Left hindlimb (tissue), 1 donor: ENCODE measurements at places on chromosomes 6 and 20.

- DNase-seq, result no peak
Measured at GRCh38 chr6:17179530-17180073, 77.8 kb downstream of the STMND1 start.

DNA sequence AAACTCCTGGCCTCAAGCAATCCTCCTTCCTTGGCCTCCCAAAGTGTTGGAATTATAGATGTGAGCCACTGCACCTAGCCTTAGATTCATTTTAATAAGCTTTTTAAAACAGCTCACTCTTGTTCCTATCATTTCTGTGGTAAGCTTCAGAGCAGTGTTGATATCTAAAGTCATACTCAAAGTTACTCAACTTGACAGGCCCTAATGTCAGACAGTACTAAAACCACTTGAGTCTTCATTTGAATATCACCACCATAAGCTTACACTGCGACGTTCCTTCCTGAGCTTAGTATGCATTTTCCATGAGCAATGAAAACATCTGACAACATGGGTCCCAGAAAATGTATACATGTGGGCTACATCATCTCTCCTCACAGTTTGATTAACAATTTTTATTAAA lies 6.0 kb downstream of the FUCA2 start:
- DNase-seq, result no peak

DNA sequence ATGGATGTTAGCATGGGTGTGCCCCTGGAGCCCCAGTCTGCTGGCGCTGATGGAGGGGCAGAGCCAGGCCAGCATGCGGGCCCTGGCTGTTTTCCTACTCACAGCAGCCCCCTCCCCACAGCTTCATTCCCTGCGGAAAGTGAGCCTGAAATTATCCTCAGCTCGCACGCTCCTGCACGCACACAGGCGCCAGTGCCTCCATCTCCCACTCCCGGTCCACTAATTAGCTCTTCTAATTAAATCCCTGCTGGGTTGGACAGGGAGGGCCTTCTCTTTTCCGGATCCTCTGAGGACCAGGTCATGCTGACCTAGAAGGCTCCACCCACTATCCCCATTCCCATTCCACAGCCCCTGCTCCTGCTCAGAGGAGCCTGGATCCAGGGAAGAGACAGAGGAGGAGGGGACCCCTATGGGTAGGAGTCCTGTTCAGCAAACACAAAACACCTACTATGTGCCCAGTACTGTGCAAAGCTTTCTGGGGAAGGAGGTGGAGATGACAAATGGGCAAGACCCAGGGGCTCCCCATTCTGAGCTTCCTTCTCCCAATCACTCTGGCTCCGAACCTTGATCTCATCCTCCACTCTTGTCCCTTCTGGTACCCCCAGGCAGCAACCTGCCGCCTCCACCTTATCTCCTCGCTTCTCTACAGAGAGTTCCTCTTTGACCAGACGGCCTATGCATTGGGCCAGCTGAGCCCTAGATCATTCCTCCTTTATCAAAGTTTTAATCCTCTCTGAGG lies 70.2 kb upstream of the CCDC167 start:
- no peak for DNase-seq

DNA sequence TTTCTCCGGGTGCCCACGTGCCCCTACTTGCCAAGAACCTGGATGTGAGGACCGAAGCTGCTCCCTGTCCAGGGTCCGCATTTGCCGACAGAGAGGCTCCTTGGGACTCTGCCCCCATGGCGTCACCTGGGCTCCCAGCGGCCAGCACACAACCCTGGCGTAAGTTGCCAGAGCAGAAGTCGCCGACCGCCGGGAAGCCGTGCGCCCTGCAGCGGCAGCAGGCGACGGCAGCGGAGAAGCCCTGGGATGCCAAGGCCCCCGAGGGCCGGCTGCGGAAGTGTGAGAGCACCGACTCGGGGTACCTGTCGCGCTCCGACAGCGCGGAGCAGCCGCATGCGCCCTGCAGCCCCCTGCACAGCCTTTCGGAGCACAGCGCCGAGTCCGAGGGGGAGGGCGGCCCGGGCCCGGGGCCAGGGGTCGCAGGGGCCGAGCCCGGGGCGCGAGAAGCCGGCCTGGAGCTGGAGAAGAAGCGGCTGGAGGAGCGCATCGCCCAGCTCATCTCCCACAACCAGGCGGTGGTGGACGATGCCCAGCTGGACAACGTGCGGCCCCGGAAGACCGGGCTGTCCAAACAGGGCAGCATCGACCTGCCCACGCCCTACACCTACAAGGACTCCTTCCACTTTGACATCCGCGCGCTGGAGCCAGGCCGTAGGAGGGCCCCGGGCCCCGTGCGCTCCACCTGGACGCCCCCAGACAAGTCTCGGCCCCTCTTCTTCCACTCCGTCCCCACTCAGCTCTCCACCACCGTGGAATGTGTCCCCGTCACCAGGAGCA lies 28.3 kb downstream of the ZNF831 start:
- DNase-seq, result no peak

- DNase-seq, result no peak
Measured at GRCh38 chr6:45942953-45943352, 72.7 kb downstream of the CLIC5 start.

DNA sequence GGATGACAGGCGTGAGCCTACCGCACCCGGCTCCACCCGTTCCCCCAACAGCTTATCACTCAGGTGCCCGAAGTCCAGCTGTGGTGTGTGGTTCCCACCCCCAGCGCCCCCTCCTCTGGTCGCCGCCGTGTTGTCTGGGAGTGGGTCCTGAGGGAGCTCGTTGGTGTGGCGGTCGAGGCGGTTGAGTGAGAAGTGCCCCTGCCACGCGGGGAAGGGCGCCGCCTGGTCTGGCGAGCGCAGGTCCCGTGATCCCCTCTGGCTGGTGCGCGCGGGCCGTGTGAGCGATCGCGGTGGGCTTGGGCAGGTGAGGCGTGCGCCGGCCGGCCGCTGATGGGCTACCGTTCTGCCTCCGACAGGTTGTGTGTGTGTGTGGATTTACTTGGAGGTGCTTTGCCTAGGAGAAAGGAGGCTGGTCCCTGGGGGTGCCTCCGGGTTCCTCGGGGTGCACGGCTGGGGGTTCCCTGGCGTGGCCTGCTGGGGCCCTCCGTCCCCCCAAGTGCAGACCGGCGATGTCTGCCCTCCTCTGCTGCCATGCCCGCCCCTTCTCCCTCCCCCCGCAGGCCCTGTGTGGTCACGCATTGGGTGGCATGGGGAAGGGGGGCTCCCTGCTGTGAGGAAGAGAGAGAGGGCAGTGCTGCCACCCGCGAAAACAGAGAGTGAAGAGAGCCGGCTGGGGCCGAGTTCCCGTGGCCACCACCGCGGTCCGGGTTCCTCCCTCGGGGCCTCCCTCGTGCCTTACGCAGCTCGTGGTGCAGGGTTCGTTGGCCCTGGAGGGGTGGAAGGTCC lies 336.0 kb upstream of the DEFB115 start:
- DNase-seq, result no peak

DNA sequence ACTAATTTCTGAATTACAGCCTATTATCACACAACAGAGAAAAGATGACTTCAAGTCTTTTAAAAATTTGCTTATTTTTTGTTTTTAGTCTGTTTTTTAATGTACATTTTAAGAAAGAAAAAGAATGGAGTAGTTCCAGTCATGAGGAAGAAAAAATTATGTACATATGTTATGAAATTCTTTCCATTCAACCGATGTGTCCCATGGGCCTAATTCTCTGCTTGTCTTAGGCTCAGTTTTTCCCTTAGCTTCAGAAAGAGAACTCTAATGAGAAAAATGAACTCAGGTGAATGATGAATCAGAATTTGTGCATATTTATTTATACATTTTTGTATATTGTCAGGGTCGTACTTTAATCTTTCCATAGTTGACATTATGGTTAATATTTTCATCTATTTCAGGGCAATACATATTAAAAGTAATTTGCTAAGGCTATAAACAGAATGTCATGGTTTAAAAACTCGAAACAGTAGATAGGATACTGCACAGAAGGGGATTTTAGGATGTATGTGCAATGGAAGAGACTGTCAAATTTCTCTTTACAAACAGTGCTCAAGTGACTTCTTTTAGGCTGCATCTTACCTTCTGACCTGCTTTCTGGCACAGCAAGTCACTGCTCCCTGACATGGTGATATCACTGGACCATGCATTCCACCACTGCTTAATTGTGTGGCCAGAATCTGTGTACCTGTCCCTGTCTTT lies 153.1 kb downstream of the EPHA7 start:
- no peak for DNase-seq

GRCh38 chr6:155939253-155939652 lies 483.6 kb upstream of the NOX3 start:
- DNase-seq, result no peak

DNA sequence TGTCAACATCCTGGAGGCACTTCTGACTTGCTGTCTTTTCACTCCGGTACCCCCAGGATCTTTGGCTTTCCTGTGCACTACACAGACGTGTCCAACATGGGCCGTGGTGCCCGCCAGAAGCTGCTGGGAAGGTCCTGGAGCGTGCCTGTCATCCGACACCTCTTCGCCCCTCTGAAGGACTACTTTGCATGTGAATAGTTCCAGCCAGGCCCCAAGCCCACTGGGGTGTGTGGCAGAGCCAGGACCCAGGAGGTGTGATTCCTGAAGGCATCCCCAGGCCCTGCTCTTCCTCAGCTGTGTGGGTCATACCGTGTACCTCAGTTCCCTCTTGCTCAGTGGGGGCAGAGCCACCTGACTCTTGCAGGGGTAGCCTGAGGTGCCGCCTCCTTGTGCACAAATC lies 12.0 kb upstream of the MAPRE1 start:
- no peak for DNase-seq

- no peak for DNase-seq
Measured at GRCh38 chr6:40688214-40688761, 101.1 kb upstream of the LRFN2 start.

DNA sequence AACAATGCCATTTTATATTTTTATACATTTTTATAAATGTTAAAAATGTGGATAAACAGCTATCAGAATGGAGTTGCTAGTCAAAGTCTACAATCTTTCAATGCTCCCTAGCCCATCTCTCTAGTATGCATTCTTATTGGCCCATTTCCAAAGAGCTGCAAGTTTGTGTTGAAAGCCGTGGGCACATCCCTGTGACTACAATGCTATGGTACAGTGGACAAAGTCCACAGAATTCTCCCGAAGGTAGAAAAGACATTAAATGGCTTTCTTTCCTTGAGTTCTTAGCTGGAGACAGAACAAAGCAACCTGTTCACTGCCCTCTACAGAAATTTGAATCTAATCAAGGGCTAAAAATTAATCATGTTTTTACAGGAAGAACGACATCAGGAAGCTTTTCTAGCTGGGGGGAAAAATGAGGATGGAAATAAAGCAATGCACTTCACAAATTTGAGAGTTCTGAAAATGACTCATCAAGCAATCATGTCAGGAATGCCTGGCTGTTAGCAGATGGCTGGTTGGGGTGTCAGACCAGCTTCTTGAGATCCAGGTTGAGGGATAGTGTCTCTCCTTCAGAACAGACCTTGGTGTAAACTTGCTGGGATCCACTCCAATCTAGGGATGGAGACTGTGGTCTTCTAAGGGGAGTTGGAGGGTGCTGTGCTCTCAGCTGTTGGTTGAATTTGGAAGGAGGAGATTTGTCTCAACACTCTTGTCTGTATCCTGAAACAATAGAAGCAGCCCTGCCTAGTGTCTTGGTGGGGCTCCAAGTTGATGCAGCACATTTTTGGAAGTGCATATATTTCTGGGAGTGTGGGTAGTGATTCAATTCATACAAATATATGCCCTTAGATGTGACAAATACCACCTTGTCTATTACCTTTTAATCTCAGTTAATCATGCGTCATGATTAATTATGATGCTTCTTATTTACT lies 143.4 kb upstream of the PHACTR1 start:
- DNase-seq, result no peak

GRCh38 chr6:26388441-26388840 lies 5.5 kb downstream of the BTN2A2 start:
- no peak for DNase-seq
